ENCODE measurements at places on chromosomes 7 and 10.

GRCh38 chr7:94908323-94909178, 1.2 kb downstream of the PPP1R9A start:
- DNase-seq = peak; percentile 17

DNA sequence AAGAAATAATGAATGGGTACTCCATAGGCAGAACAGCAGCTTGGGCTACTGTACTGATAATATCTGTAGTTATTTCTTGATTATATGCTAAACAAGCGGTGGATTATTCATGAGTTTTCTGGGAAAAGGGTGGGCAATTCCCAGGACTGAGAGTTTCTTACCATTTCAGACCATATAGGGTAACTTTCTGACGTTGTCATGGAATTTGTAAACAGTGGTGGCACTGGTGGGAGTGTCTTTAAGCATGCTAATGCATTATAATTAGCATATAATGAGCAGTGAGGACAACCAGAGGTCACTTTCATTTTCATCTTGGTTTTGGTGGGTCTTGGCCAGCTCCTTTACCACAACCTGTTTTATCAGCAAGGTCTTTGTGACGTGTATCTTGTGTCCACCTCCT, 399.7 kb downstream of the CDC14C start:
- DNase-seq = no peak

DNA sequence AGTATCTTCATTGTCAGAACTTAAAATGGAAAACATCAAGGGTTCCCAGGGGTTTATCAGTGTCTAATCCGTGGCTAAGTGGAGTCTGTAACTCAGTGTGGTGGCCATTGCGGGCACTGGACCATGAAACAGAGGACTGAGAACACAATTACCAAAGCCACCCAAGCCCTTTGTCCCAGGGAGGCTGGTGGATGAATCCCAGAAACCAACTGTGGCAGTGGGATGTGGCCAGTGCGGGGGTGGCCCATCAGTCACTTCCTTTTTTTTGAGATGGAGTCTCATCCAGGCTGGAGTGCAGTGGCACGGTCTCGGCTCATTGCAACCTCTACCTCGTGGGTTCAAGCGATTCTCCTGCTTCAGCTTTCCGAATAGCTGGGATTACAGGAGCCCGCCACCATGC, 61.8 kb downstream of the TACC2 start:
- DNase-seq = no peak

DNA sequence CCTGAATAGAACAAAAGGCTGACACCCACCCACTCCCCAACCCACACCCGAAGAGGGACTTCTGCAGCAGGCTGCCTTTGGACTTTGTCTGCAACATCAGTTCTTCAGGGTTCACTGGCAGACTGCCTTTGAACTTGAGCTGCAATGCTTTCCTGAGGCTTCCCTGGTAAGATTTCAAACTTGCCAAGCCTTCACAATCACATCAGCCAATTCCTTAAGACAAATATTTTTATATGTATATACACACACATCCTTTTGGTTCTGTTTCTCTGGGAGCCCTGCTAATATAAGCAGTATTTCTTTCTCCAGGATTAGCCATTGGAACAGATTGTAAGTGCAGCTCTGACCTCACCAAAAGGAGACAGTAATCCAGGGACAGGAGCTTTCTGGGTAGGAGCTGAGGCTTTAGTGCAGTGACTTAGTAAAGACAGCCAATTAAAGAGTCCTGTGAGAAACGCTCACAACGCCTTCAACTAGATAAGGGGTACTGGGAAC, 55.6 kb upstream of the KMT2E start:
- no peak for DNase-seq

- no peak for DNase-seq
Observed at GRCh38 chr7:24896031-24896501, 83.9 kb downstream of the OSBPL3 start.

- peak; percentile 78 for DNase-seq
Observed at GRCh38 chr7:75776295-75776971, 4.4 kb upstream of the CCL26 start.

- peak; percentile 79 for DNase-seq
Observed at GRCh38 chr10:79487296-79488194, 24.8 kb upstream of the EIF5AL1 start.

GRCh38 chr7:38702002-38702535, 70.9 kb upstream of the AMPH start:
- DNase-seq = no peak

DNA sequence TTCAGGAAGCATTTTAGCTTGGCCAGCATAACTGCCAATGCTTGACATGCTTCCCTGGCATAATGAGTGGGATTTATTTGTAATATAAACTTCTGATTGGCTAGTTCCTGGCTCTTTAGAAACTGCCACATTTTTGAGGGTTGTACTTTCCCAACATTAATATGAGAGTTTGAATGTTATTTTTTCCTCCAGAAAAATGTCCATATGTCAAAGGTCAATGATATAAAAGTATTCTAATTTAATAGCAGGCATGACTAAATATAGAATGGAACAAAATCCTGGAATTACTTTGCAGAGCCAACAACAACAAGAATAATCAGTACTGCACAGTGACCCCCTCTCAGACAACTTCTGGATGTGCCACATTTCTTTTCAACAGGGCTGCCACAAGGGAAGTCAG, 352.6 kb downstream of the PRPF18 start:
- peak; percentile 71 for DNase-seq

- no peak for DNase-seq
Observed at GRCh38 chr10:11286261-11286852, 268.7 kb downstream of the CELF2 start.

DNA sequence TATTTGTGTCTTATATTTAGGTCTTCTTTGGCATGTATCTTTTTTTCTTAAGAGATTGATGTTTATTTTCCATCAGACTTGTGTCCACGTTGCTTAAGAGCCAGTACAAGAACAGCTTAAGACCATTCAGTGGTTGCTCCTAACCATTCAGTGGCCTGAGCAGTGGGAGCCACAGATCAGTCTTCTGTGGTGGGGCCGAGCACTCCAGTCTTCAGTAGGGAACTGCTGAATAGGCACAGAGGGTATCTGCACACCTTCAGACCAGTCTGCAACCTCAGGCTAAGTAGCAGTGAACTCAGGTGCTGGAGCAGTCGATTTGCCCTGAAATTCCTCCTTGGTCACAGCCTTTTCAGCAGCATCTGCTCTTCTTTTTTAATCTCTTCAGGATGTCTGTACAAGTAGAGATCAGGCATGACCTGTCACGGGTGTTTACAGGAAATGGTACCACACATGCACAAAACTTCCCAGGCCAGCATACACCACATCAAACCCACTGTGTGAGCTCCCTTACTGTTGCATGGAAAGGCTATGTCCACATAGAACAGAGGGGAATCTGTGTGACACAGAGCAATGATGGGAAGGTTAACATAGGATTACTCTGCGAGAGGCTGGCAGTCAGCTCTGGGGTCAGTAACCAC, 51.5 kb downstream of the FAM107B start:
- DNase-seq = no peak

DNA sequence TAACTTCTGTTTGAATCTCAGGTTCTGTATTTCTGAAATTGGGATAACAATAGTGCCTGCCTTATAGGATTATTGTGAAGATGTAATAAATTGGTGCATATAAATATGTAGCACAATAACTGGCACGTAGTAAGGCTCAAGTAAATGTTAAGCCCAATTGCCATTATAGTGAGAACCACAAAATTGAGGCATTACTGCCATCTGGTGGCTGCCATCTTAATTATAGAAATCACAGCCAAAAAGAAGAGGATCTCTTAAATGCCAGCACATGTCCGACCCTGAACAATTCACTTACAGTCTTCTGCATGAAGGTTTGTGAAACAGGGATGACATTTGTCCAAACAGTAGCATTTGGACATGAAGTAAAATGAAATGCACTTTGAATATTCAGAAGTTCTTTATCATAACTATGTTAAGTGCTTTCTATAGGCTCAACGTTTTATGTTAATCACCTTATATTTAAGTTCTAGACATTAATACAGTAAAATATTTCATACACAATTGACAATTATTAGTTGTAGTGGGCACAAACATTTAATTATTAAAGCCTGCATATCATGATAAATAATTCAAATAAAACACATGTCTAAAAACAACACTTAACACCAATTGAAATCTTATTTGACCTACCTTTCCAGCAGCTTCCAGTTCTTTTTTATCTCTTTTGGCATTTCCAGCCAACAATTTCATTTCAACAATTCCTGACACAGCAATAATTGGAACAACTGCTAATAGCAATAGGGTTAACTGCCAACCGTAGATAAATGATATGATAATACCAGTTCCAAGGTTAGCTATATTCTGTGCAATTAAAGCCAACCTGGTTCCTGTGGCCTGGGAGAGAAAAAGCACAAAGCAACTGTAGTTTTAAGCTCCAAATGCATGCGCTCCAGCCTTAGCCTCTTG, 58.5 kb downstream of the ABCB4 start:
- peak; percentile 66 for DNase-seq

DNA sequence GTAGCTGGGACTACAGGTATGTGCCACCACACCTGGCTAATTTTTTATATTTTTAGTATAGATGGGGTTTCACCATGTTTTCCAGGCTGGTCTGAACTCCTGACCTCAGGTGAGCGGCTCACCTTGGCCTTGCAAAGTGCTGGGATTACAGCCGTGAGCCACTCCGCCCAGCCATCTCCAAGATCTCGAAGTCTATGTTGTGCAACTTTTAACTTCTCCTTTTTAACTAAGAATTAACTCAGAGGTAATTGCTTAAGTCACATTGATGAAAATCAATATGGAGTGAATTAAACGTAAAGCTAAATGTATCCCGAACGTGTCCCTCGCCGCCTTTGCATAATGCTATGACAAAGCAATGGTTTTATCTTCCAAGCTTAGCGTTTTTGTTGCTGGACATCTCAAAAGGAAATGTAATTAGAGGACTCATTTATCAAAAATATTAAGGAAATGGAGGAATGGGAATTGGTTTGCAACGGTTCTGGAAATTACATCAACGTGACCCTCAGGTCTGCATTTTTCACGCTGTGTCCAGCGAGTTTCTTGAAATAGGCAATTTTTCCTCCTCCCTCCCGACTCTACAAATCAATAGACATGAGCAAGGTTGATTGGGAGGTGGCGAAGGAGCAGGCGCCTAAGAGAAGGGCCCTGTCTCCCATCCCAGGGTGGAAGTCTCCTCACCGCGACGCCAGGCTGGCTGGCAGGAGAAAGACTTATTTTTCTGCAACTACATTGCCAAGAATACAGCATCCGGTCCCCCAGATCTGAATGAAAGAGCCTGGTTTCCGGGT, 89.8 kb downstream of the TMEM130 start:
- no peak for DNase-seq

DNA sequence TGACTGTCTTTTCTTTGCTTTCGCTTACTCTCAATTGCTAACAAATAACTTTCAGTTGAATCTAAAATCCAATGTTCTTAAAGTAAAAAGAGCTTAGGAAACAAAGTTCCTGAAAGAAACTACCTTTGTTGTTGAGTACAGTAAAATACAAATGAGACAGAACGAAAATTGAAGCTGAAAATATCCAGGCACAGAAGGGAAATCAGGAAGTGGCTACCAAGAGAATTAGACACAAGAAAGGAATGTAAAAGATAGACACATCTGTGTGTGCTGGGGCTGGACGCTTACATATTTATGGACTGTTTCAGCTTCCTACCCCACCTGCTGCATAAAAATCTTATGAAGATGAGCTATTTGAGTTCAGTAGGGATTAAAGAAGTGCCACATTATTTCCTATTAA, 161.7 kb upstream of the PLXDC2 start:
- DNase-seq = peak; percentile 74

DNA sequence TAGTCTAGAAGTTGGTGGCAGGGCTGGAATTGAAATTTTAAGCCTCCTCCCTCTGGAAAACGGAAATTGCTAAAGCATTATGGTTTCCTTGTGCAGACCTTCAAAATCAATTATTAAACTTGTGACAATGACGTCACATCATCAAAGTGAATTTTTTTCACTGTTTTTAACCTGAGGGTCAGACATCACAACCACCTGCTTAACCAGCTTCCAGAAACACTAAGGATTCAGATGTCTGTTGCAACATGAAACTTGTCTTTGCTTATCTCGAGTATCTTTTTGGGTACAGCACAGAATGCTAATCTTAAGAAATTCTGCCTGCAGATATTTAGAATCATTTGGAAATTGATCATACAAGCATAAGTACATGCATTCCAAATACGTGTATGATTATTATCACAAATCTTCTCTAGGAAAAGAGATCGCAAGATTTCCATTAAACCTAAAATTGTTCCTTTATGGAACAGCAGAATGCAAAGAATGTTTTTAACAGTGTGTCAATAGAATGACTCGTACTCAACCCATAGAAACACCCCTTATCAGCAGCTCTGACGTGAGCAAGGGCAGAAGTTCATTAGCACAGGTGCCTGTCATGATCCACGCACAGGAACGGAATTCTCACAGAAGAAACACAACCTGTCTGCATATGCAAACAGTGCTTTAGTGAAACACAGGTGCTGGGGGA, 4.1 kb upstream of the GTPBP4 start:
- DNase-seq = peak; percentile 61

DNA sequence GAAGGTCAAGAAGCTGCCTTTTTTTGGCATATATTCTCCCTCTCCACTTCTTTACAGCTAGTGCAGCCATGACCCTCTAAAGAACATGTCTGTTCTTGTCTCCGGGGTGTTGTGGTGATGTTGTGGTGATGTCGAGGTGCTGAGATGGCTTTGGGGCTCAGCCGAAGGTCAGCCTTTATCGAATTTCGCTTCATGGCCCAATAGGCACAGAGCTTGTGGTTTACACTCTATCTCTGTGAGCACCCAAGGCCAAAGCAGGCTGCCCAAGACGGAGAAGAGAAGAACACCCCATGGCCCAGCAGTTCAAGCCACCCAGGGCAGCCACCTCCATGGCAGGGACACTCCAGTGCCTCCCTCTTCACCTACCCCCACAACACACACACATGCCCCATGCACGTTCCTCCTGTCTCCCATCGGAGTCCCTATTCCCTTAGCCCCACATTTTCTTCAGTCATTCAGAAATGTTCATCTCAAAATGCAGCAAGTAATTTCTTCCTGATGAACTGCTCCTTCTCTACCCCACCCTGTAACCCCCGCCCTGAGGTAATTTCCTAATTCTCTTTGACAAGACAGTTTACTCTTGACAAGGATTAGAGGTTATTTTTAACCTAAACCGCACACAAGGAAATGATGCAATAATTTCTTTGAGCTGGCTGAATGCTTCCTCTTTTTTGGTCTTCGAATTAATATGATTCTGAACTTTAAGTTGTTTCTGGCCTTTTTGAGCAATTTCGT, 18.6 kb upstream of the ADRB1 start:
- peak; percentile 31 for DNase-seq

DNA sequence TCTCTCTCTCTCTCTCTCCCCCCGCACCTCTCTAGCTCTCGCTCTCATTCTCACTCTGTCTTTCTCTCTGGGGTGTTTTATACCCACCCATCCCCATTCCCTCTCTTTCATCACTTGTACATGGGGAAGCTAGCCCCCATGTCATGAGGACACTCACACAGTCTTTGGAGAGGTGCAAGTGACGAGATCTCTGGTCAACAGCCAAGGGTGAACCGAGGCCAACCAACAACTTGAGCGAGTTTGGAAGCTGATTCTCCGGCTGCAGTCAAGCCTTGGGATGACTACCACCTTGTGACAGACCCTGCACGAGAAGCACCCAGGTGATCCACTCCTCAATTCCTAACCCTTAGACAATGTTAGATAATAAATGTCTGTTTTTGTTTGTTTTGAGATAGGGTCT, 10.1 kb upstream of the KBTBD2 start:
- DNase-seq = no peak
